ENCODE measurements at places on chromosomes 11 and 22.

- peak; percentile 25 for DNase-seq
Observed at GRCh38 chr11:6443269-6444003, 2.6 kb upstream of the HPX start.

GRCh38 chr11:128493570-128493965 is 93.8 kb downstream of the ETS1 start:
- no peak for DNase-seq

- no peak for DNase-seq
Observed at GRCh38 chr11:12220305-12220704, 109.9 kb downstream of the MICAL2 start.

DNA sequence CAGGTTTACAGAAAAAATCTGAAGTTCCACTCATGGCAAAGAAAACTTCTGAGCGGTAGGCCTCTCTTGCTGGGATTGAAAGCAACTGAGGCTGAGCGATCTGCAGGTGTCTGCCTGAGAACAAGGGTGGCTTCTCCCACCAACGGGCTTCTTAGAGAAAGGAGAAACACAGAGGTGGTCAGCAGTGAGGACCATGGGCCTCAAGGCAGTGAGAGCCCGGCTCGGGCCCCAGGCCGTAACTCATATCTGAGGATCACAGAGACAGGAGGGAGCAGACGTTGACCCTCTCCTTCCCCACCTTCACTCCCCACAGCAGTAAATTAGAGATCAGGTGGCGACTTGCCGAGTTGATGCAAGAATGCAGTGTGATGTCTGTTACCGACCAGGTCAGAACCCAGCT is 50.9 kb upstream of the RTL6 start:
- no peak for DNase-seq

GRCh38 chr11:2077061-2077802 is 62.0 kb downstream of the IGF2 start:
- DNase-seq, result no peak

- no peak for DNase-seq
Observed at GRCh38 chr11:57299150-57299737, 25.5 kb downstream of the TNKS1BP1 start.

All from stimulated activated CD4-positive, alpha-beta T cell treated with anti-CD3 and anti-CD28 coated beads, Interleukin-15, amount 100 ng/mL, for 1 hour (primary cell).